ENCODE measurements at places on chromosomes 4 and X.

- no peak for DNase-seq
Measured at GRCh38 chr4:2754848-2755819, 1.0 kb downstream of the TNIP2 start.

- DNase-seq: no peak
Measured at GRCh38 chrX:53305996-53306937, 24.9 kb upstream of the IQSEC2 start.

DNA sequence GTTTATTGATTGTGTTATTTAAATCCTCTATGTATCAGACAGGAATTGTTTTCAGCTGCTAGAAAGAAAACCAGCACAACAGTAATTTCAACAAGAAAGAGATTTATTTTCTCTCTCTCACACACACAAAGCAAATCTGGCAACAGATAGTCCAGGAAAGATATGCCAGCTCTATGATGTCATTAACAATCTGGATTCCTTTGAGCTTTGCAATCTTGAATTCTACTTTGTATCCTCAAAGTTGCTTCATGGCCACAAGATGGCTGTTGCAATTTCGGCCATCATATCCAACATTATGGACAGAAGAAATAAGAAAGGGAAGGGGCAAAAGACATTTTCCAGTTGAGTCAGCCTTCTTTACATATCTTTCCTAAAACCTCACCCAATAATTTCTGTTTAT, 19.8 kb upstream of the FMR1 start:
- DNase-seq: no peak

DNA sequence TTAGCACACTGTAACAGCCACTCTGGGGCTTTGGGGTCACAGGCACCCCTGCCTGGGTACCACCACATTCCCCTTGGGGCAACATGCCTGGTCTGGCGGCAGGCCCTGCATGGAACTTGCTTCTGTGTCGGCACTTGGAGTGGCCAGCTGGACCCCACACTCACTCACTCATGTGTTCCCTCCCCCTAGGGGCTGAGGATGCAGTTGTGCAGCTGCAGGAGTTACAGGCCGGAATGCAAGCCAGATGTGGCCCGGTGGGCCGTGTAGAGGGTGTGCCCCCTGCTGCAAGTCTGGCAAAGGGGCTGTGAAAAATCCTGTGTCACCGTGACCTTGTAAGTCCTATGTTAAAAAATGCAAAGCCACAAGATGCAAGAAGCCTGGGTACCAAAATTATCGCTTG, 34.2 kb downstream of the ATXN3L start:
- DNase-seq: no peak

GRCh38 chrX:152575331-152575730, 62.4 kb upstream of the GABRQ start:
- no peak for DNase-seq

DNA sequence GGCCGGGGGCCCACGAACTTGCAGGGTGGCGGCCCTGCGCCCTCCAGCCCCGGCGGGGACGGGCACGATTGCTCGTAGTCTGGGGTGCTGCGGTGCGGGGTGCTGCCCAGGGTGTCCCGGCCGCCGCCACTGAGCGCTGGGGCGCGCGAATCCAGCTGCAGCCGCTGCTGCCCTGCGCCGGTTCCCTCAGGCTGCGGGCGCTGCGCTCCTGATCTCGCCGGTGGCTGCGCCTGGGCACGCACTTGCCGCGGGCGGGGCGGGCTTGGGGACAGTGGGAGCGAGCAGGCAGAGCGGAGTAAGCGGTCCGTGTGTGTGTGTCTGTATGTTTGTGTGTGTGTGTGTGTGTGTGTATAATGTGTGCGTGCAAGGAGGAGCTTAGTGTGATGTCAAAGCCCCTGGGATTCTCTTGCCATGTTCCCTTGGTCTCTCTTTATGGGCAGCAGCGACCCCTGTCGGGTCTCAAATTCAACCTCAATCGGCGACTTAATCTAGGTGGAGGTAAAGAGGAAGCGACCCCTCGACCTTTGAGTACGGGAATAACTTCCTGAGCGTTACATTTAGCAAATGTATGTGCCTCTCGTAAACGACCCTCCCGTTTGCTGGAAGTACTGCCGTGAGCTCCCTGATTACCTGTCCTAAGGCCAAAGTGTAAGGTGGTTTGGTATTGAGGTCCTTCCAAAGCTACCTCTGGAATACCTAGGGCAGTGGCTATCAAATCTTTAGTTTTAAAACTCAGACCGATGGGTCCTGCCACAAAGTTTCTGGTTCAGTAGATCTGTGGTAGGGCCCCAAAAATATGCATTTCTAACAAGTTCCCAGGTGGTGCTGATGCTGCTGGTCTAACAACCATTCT, at the start of gene RNF150:
TSS of gene RNF150 (minus strand) at position 324 of the 853 bp plus-strand sequence.
- DNase-seq: no peak

- no peak for DNase-seq
Measured at GRCh38 chr4:38762560-38762959, 20.2 kb downstream of the TLR10 start.

DNA sequence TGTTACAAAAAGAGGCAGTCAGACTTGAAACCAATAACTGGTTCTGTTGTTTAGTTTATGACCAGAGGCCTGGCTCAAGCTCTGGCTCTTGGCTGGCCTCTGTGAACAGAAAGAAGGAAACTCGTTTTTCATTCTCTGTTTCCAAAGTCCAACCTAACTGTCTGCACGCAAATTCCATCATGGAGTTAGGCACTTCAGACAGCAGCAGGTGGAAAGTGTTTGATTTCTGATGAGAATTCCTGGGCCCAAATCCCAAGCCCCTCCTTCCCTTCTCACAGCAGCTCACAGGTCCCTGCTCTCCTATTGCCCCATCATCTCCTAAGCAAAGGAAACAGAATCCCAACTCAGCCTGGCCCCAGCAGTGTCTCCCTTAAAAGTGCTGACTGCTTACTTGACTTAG, 42.8 kb upstream of the FGF16 start:
- no peak for DNase-seq
